Substantia nigra (tissue), 51 donors: ENCODE measurements at places on chromosomes 4 and X.

GRCh38 chr4:105683038-105683437, 25.5 kb downstream of the INTS12 start:
- no peak for DNase-seq

- DNase-seq = no peak
Observed at GRCh38 chrX:9429767-9430166, 35.1 kb upstream of the TBL1X start.

DNA sequence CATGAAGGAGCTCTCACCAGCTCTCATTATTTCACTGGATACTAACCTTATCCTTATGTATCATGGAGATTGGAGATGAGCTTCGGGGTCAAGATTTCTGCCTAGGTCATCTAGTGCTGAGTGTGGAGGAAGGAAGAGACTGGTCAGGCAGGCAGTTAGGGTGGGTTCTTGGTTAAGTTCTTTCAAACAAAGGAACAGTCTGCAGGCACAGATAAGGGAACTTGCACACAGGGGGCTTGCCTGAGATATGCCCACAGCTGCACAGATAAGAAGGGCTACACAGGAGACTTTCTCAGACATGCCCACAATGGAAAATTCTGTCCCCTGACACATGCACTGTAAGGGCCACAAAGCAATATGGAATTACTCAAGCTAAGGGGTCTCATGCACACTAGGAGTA, 904.1 kb downstream of the NLGN4X start:
- no peak for DNase-seq

DNA sequence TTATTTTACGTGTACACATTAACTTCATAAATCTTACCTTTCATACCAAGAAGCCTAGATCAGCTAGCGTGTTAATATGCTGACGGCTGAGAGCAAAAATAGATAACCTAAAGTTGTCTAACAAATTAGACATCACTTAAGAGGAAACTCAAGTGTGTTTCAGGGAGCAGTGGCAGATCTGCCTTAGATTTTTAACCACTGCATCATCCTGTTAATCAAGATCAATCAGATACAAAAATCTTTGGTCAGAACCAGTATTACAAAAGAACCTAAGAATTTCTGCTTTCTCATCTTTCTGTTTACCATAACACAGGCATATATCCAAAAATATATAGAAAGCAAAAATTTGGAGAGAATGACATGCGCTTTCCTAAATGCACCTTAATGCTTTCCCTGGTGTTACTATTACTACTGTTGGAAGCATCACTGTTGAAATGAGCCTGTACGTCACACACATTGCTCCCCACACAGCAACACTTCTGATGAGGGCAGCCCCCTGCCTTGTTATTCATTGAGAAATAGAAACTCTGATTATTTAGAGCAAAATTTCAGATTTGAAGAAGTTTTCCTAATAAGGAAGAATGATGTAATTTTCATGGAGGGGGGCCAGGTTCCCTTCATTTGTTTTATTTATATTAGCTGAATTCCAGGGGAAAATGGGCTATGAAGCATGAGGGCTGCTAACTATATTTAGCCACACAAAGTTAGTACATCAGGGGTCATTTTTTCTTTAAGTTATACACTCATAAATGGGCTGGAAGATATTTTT, 152.3 kb downstream of the CBR4 start:
- no peak for DNase-seq

GRCh38 chr4:131367441-131367840, 1781.7 kb upstream of the PCDH10 start:
- no peak for DNase-seq

DNA sequence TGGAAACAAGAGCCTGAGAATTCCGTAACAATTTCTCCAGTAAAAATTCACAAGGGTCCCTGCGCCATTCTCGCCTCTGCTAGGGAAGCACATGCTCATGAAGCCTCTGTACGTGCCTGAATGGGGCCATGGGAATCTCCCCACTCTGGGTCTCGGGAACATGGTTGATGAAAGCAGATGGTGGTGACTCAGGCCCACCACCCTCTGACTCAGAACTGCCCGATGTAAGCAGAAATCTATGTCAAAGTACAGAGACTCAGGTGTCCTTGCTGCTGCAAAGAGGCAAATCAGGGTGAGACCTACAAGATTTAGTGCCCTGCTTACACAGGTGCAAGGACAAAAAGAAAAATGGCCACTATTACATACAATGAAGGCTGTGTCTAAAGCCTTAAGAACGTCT, 65.0 kb downstream of the SCD5 start:
- no peak for DNase-seq

GRCh38 chr4:41381384-41381783, 124.7 kb downstream of the UCHL1 start:
- no peak for DNase-seq
